ENCODE measurements at places on chromosomes 4 and X.
A peak's percentile ranks its signal among the peaks of the same experiment; 100 is the strongest.

- no peak for DNase-seq
Observed at GRCh38 chr4:187685247-187685646, 310.3 kb upstream of the ZFP42 start.

- DNase-seq, result no peak
Observed at GRCh38 chr4:3098346-3098745, 23.9 kb downstream of the HTT start.

GRCh38 chr4:179325181-179325580 lies 1882.9 kb upstream of the AGA start:
- DNase-seq, result no peak

DNA sequence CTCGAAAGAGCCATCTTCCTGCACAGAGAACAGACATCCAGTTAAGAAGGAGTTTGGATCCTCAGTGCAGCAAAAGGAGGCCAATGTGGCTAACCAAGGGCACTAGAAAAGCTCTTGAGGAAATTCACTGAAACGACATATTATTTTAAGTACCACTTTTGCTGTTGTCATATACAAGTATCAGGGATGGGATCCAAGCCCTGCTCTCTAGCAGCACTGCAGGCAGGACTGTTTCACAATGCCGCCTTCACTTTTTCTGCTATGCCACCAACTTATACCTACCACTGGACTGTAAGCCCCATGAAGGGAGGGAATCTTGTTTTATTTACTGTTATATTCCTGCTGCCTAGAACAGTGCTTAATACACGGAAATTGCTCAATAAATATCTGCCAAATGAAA lies 299.0 kb downstream of the NR3C2 start:
- DNase-seq, result no peak

DNA sequence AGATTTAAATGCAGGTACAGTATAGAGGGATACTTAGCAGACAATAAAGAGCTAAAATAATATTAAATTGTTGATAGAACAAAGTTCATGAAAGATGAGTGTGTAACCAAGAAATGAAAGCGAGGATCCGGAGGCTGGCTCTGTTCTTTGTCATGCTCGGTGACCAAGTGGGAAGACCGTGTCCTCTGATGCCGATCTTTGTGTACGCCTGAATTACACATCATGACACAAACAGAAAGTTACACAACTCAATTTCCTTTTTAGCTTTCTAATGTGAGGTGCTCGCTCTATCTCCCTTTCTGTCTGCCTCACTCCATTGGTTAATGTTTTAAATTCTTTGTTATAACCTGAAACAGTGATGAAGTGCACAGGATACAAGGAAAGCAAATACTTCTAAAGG lies 114.8 kb upstream of the NEIL3 start:
- DNase-seq, result no peak

- no peak for DNase-seq
Observed at GRCh38 chrX:15087747-15088146, 182.1 kb downstream of the ASB9 start.

GRCh38 chr4:119238068-119238722 lies 25.7 kb downstream of the USP53 start:
- no peak for DNase-seq

DNA sequence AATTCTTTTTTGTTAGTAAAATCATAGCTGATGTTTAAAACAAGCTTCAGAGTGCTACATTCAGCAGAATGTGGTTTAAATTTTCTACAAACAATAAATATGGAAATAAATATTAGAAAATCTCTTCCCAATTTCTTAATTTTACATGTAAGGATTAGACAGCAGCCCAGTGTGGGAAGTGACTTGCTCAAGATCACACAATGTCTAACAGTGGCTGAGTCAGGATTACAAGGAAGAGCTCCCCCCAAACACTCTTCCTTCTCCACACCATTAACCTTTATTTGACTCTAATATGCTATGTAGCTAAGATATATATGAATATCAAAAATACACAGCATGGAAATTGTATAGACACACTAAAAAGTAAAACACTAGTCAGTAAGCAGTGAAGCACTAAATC lies 59.5 kb downstream of the SLC10A7 start:
- DNase-seq, result no peak

GRCh38 chrX:22800360-22800759 lies 199.4 kb upstream of the DDX53 start:
- DNase-seq, result no peak

GRCh38 chr4:26238778-26239679 lies 81.8 kb upstream of the RBPJ start:
- peak; percentile 90 for DNase-seq

DNA sequence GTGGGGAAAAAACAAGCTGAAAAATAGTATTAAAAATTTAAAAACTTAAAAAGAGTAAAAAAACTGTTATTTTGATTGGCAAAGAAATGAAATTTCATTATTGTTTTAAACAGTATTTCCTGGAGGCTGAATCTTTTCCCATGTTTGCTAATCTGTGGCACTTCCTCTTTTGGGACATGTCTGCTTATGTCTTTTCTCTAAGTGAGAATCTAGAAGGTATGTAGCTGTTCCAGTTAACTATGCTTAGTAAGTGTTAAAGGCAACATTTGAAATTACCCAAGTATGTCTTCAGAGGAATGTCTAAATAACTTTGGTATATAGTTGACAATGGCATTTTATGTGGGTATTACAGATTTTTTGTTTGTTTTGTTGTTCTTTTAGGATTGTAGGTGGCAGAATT lies 81.6 kb upstream of the TBC1D9 start:
- DNase-seq, result no peak

GRCh38 chr4:150784305-150784704 lies 202.4 kb downstream of the MAB21L2 start:
- DNase-seq, result no peak

DNA sequence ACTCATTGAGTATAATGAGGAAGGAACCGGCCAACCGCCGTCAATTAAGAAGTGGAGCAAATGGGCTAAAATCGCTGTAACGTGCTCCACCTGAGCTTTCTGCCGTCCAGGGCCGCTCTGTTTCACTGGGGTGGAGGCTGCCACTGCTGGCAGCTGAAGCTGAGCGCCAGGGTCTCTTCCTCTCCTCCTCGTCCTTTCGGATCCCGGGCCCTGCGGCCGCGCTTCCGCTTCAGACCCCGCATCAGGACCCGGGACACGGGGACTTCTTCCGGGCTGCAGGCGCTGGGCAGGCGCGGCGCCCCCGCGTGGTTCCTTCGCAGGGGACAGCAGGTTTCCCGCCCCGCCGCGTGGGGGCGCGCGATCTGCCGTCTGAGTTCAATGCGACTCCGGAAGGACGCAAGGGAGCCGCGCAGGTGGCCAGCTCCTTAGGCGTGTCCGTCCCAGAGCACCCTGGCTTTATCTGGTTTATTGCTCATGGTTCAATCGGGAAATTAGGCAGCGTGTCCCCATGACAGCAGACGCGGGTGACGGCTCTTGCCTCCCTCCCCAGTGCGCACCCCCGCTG lies 519.8 kb downstream of the TRIML1 start:
- DNase-seq, result no peak

DNA sequence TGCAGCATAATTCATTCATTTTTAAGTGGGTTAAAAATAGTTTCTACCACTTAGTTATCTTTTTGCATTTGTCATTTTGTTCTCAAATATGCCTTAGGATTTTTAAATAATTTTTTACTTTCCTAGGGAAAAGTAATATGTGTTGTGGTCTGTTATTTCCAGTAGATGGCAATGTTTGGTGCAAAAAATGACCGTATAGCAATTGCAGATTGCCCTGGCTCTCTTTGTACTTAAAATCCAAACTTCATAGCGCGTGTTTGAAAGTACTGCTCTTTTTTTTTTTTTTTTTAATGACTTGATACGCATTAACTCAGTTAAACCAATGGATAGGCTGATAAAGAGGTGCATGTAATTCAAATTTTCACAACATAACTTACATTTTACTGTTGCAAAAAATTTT lies 74.4 kb upstream of the RBMX start:
- peak; percentile 0 for DNase-seq

DNA sequence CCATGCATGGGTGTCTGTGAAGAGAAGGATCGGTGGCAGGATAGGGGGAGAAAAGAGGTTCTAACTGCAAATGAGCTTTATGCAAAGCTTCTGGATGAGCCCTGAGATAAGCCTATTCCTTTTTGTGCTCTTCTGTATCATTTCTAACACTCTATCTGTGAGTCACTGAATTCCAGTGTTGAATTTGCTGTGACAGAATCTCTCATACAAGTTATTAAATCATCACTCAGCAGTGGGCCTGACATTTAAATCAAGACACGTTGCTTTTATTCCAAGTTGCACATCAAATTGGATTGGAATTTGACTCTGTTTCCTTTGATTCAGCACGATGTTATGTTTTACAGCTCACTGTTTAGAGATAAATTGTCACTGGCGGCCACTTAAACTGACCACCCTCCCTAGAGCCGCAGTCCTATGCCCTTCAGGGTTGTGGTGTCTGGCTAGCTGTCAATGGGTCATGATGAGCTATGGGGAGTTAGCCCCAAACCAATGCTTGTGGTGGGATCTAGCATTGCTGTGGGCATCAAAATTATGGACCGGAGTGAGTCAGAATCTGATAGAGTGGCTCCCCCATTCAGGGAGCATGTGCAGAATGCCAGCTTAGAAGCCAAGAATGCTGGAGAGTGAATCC lies 42.7 kb downstream of the LHFPL1 start:
- DNase-seq, result no peak

DNA sequence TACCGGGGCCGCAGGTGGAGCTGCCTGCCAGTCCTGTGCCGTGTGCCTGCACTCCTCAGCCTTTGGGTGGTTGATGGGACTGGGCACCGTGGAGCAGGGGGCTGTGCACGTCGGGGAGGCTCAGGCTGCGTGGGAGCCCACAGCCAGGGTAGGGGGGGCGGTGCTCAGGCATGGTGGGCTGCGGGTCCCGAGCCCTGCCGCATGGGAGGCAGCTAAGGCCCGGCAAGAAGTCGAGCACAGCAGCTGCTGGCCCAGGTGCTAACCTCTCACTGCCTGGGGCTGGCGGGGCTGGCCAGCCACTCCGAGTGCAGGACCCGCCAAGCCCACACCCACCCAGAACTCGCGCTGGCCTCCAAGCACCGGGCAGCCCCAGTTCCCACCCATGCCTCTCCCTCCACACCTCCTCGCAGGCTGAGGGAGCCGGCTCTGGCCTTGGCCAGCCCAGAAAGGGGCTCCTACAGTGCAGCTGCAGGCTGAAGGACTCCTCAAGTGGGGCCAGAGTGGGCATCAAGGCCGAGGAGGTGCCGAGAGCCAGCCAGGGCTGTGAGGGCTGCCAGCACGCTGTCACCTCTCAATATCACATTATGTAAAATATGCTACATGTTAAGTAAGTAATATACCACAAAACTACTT lies 104.1 kb downstream of the COX7B2 start:
- DNase-seq, result no peak

DNA sequence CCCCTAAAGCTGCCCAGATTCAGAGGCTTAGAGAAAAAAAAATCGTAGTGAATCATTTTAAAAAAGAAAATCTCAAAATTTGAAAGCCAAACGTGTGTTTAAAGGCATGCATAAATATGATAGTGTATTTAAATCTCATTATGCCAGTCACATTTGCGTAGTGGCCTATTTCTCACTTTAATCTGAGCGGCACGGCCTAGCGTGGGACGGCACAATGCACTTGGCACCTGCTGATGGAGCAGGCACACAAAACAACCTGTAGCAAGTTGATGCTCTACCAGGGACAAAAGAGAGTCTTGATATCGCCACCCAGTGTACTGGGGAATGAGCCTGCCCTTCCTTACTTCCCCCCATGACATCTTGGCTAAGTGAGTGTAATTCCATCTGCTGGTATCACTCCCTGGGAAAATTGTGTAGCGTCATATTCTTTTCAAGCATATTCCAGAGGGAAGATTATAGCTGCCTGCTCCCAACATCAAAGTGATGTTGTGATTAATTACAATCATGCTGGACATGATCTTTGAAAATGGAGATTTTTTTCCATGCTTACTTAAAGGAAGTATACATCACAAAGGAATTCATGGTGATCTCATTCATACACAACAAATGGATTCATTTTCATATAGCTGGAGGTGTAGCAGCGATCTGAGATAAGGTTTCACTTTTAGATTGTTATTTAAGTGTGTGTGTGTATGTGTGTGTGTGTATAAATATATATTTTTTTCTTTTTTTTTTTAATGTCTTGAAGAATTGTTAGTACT lies 138.8 kb downstream of the DCTD start:
- DNase-seq, result no peak

- no peak for DNase-seq
Observed at GRCh38 chr4:72319601-72320021, 249.4 kb downstream of the ADAMTS3 start.

- DNase-seq, result no peak
Observed at GRCh38 chr4:91485415-91485814, 818.4 kb upstream of the GRID2 start.

- no peak for DNase-seq
Observed at GRCh38 chrX:53251307-53251706, 26.3 kb upstream of the KDM5C start.

Data from COR-L47 (cell line).